ENCODE measurements at places on chromosomes 12 and 14. TPM values are rescaled to one million over a fixed set of nuclear protein-coding genes. Genes with fewer than 3 reads are reported as not detected.

Gene LHX5
- total RNA-seq, result 48.4 TPM

Gene GXYLT1
- total RNA-seq, result 16.8 TPM

Gene PPM1H
- 4.6 TPM for total RNA-seq

Gene GCH1
- 9.0 TPM for total RNA-seq

Gene PPP1R36
- total RNA-seq, result 0.81 TPM

Gene LRRC10
- not detected for total RNA-seq

GRCh38 chr12:71938728-71939385 lies at the start of gene TPH2:
TPH2 (plus strand) TSS chr12:71938845; CDS start chr12:71938987, 142 bp downstream.
- no peaks in the 10 kb centered on the region for H3K27me3 ChIP-seq
- no peaks in the 10 kb centered on the region for H3K36me3 ChIP-seq
- DNase-seq, result peak; percentile 94
- H3K4me3 ChIP-seq, result no peak within 1 kb of the TSS
- H3K4me1 ChIP-seq, result peaks cover 3% of the 10 kb centered on the region

DNA sequence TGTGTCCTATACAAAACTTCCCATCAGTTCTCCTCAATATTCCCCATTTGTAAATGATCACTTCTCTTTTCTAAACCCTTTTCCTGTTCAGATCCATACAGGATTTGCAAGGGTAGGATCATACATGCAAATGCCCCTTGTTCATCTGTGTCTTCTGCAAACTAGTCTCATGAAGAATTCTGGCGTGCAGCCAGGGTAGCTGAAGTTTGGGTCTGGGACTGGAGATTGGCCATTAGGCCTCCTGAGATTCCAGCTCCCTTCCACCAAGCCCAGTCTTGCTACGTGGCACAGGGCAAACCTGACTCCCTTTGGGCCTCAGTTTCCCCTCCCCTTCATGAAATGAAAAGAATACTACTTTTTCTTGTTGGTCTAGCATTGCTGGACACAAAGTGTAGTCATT lies 11.3 kb downstream of the C3AR1 start:
- no peak overlapping the region for H3K4me3 ChIP-seq
- H3K4me1 ChIP-seq, result peaks cover 8% of the 10 kb centered on the region
- H3K27me3 ChIP-seq, result no peaks in the 10 kb centered on the region
- no peak for DNase-seq
- no peak overlapping the region for H3K27ac ChIP-seq
- H3K36me3 ChIP-seq, result no peaks in the 10 kb centered on the region

GRCh38 chr12:70757830-70758493 lies 120.7 kb upstream of the PTPRB start:
- H3K27ac ChIP-seq, result no peak overlapping the region
- H3K4me3 ChIP-seq, result no peak overlapping the region
- H3K27me3 ChIP-seq, result no peaks in the 10 kb centered on the region
- DNase-seq, result peak; percentile 46
- H3K4me1 ChIP-seq, result peaks cover 34% of the 10 kb centered on the region

- no peak overlapping the region for H3K4me3 ChIP-seq
- DNase-seq, result no peak
- H3K27me3 ChIP-seq, result no peaks in the 10 kb centered on the region
- no peaks in the 10 kb centered on the region for H3K36me3 ChIP-seq
These were observed 40.5 kb downstream of the JAG2 start for GRCh38 chr14:105128059-105128458.

GRCh38 chr14:46581036-46581671 lies 70.4 kb downstream of the RPL10L start:
- H3K4me3 ChIP-seq, result no peak overlapping the region
- H3K36me3 ChIP-seq, result no peaks in the 10 kb centered on the region
- no peaks in the 10 kb centered on the region for H3K4me1 ChIP-seq
- DNase-seq, result peak; percentile 76

- H3K27ac ChIP-seq, result no peak overlapping the region
- no peak overlapping the region for H3K4me3 ChIP-seq
- DNase-seq, result no peak
- H3K4me1 ChIP-seq, result no peaks in the 10 kb centered on the region
These were observed 110.1 kb downstream of the TXNDC16 start for GRCh38 chr14:52442166-52442565.
